ENCODE measurements at places on chromosomes 4 and X. TPM values are rescaled to one million over a fixed set of nuclear protein-coding genes. Genes with fewer than 3 reads are reported as not detected.

- DNase-seq = no peak
These were observed 18.9 kb upstream of the CXCL8 start for GRCh38 chr4:73721435-73721834.

DNA sequence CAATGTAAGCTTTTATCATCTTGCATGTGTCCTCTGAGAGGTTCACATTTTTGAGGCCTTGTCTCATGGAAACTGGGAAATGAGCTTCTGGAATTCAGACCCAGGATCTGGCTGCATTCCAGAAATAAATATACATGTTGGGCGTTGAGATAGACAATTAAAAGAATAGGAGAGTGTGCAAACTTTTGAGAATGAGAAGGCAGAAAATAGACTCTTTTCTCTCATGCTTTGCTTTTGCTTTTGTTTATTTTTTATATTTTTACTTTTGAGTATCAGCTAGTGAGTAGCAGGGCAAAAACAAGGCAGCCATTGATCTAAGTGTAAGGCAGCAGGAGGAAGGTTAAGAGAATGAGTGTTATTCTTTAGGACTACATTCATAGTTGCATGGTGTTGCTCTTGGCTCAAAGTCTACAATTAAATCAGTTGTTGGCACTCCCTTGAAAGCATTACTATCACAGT is 12.4 kb downstream of the SHROOM3 start:
- no peak for DNase-seq

DNA sequence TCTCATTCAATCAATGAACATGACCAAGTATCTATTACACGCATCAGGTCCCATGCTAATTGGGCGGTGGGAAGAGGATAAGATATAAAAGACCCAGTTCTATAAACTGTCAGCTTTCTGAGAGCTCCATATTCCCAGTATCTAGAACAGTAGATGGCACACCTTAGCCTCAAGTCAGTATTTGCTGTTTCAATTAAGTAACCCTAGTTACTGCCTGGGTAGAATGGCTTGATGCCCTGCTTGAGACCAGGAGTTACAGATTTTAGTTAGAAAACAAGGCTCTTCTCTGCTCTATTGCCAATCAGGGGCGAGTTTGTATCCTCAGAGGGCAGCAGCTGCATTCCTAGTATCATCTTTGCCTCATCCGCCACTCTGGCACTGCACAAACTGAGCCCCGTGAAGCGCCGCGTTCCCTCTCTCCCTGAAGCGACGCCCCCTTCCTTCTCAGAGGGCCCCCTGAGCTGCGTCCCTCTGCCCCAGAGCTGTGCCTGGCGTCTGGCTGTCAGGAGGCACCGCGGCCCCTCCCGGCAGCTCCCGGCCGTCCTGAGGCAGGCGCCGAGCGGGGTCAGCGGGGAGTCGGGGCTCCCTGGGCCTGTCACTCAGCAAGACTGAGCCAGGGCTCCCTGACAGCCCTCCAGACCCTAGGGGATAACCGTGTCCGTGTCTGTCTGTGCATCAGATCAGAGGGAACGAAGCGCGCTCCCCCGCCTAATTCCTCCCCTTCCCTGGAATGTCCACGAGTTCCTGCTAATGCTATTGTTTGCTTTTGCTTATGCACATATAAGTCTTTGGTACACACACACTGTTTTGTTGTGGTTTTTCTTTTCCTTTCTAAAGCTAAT is 212.4 kb upstream of the TTC29 start:
- no peak for DNase-seq

DNA sequence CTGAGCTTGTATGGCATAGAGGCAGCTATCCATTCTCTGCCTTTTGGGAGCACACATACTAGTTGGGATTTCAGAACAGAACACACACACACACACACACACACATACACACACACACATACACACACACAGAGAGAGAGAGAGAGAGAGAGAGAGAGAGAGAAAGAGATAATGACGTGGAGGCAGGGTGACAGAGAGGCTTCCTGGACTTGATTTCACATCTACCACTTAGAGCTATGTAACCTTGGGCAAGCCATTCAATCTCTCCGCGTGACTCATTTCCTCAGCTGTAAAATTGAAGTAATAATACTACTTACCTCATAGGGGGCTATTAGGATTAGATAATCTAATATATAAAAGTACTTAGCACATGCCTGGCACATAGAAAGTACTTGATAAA is 12.3 kb upstream of the GRIA3 start:
- no peak for DNase-seq

- no peak for DNase-seq
These were observed 2.2 kb downstream of the AIMP1 start for GRCh38 chr4:106318511-106318910.

GRCh38 chr4:182206916-182207315 is 36.3 kb upstream of the TENM3 start:
- DNase-seq = no peak

AMOT gene
- 1.5 TPM for total RNA-seq

Measured in activated naive CD4-positive, alpha-beta T cell treated with anti-CD3 and anti-CD28 coated beads for 36 hours (primary cell).